ENCODE measurements at places on chromosomes 11 and 22.
A peak's percentile ranks its signal among the peaks of the same experiment; 100 is the strongest.

DNA sequence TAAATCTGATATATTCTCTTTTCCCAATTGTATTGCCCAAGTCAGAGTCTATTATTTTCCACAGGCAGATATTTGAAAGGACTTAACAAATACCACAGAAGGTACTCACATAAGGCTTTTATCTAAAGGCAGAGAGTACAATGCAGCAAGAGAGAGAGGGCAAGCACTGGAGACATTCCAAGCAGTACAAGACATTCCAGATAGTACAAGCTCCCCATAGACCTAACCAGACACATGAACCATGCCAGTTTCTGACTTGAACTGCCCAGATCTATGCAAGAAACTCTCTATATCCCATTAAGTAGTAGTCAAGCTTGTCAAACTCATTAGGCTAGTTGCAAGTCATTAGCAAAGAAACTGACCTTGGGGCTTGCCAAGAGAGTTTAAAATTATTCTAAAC, 11.2 kb upstream of the MS4A6E start:
- DNase-seq, result no peak

DNA sequence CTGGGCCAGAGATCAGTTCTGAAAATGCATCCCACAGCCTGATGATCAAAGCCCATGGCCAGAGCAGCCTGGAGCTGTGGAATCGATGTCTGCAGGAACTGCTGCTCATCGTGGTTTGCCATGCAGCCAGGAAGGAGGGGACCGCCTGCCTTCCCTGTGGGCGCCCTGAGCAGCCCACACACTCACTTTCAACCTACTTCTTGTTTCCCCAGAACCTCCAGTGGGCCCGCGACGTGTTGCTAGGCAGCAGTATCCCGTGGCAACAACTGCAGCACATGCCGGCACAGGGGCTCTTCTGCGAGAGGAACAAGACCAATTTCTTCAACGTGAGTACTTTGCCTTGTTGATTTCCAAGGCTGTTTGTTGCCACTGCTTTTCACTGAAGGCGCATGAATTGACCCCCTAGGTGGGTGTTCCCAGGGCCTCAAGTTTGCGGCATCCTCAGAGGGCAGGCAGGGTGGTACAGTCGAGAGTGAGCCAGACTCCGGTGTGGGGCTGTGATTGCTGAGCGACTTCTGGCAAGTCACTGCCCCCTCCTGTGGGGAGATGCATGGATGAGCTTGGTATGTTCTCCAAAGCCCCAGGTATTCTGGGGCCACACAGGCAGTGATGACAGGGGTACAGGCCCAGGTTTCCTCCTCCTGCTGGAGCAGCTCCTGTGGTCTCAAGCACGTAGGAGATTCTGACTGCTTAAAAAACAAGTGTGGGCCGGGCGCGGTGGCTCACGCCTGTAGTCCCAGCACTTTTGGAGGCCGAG, 47.0 kb upstream of the SUSD2 start:
- DNase-seq, result peak; percentile 52

DNA sequence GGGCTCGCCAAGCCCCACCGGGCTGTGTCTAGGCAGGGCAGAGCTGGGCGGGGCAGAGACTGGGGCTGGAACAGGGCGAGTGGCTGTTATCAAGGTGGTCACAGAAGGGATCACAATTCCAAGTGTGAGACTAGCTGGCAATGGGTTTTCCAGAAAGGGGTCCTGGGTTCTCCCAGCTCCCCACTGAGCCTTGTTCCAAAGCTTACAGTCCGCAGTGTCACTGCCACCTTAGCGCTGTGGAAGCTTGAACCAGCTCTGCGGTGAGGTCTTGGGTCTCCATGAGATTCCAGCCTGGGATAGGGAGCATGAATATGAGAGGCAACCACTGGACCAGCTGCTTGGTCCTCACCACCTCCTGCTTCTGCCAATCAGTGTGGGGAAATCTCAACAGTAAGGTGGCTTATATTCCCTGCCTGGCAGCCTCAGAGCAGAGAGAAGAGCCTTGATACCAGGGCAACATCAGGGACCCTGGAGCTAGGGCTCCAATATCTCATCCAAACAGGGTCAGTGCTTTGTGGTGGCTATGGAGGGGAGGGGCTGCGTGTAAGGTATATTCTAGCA, 831 bp downstream of the CD44 start:
- no peak for DNase-seq

DNA sequence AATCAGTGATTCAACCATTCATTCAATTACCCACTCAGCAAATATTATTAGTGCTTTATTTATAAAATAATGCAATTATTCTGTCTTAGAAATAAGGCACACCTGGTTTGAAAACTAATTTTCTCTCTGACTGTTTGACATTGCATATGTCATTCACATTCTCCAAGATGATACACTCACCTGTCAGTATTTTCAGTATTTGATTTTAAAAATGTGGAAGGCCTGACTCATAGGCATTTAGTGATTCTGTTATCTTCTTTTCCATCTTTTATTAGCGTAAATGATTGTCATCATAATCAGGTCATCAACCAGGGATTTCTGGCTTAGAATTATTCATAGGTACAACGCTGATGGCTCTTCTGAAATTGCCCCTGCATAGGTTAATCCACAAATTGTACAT, 480.9 kb downstream of the CNTN5 start:
- DNase-seq, result no peak

GRCh38 chr22:20962491-20962945, 4.5 kb upstream of the AIFM3 start:
- no peak for DNase-seq

GRCh38 chr11:61118004-61118403, 15.7 kb downstream of the CD5 start:
- DNase-seq, result no peak

DNA sequence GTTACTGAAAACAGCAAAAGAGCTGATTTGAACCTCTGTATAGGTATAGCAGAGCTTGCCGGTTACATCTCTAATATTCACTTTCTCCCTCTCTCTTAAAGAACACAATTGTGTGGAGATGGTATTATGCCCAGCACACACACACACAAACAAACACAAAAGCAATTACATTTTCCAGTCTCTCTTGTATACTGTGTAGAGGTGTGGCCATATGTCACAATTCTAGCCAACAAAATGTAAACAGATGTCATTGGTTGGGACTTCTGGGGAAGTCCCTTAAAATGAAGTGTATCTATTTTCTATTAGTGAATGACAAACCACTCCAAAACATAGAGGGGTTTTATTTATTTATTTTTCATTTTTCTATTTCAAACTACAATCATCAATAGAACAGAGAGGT, 12.8 kb downstream of the KCTD14 start:
- no peak for DNase-seq

- DNase-seq, result no peak
Measured at GRCh38 chr11:82719361-82720105, 14.1 kb downstream of the FAM181B start.

GRCh38 chr11:61004180-61004611, 32.7 kb downstream of the CD6 start:
- DNase-seq, result no peak

DNA sequence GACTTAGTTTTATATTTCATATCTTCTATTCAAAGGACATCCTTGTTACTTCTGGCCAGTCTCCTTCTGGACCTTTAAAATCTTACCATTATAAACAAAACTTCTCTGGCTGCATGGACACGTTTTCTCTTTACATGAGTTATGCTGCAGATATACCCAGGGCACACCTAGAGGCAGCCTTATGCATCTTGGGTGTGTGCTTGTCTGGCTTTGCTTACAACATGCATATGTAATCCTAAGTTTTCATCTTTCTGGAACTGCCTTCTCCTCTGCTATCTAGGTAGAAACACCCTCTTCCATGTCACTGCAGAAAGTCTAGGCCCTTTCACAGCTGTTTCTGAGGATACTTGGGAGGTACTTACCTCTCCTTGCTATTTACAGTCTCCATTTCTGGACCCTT, 185.8 kb upstream of the RAG2 start:
- DNase-seq, result no peak

DNA sequence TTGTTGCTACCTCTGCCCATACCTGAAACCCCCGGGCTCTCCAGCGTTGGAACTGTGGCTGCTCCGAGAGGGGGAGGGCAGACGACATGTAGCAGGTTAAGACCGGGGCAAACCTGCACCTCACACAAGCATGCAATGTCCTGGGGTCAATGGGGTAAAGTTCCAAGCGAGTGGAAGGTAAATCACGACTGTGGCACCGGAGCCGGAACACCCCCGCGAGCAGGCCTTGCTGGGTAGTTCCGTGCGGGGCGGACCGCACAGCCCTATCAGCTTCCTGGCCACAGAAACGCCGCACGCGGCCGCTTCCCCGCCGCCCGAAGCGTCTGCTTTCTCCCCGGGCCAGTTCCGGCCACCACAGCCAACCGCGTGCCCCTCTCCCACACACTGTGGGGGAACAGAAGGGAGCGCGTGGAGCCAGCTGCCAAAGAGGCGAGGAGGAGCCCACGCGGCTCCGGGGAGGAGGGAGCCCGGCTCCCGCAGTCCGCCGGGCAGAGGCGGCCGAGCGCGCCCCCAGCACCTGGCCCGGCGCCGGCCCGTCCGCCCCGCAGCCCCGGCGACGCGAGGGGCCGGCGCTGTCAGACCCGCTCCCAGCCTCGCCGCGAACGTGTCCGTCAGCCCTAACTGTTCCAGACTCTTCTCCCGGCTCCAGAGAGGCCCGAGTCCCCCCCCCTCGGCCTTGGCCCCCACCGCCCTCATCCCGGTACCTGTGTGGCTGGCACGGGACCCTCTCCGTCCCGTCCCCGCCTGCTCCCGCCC, 1.6 kb downstream of the SPTBN2 start:
- no peak for DNase-seq

All from activated naive CD8-positive, alpha-beta T cell treated with anti-CD3 and anti-CD28 coated beads, Interleukin-2, amount 50 U/mL, for 16 hours (primary cell).